SJSA1 (cell line): ENCODE measurements at places on chromosomes 16 and 17. TPM values are rescaled to one million over a fixed set of nuclear protein-coding genes. Genes with fewer than 3 reads are reported as not detected.

DNA sequence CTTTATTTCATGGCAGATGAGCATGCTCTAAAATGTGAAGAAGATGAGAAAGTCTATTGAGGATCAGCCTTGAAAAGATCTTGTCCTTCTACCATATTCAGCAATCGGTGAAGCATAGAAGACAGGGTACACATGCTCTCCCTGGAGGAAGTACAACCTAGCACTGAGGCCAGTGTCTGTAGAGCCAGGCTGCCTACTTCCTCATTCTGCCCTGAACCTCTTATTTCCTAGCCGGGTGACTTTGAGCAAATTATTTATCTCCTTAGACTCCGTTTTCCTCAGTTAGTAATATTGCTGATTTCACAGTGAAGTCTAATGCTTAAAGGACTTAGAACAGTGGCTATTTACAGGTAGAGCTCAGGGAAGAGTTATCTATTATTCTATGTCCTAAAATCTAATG lies 58.4 kb downstream of the TMEM100 start:
- no peak overlapping the region for H3K4me3 ChIP-seq
- DNase-seq: no peak

- no peak overlapping the region for H3K4me3 ChIP-seq
- H3K27ac ChIP-seq: no peak overlapping the region
- peaks cover 8% of the 10 kb centered on the region for H3K4me1 ChIP-seq
- peaks cover 43% of the 10 kb centered on the region for H3K36me3 ChIP-seq
These were observed 4.4 kb upstream of the FBF1 start for GRCh38 chr17:75945211-75945610.

DNA sequence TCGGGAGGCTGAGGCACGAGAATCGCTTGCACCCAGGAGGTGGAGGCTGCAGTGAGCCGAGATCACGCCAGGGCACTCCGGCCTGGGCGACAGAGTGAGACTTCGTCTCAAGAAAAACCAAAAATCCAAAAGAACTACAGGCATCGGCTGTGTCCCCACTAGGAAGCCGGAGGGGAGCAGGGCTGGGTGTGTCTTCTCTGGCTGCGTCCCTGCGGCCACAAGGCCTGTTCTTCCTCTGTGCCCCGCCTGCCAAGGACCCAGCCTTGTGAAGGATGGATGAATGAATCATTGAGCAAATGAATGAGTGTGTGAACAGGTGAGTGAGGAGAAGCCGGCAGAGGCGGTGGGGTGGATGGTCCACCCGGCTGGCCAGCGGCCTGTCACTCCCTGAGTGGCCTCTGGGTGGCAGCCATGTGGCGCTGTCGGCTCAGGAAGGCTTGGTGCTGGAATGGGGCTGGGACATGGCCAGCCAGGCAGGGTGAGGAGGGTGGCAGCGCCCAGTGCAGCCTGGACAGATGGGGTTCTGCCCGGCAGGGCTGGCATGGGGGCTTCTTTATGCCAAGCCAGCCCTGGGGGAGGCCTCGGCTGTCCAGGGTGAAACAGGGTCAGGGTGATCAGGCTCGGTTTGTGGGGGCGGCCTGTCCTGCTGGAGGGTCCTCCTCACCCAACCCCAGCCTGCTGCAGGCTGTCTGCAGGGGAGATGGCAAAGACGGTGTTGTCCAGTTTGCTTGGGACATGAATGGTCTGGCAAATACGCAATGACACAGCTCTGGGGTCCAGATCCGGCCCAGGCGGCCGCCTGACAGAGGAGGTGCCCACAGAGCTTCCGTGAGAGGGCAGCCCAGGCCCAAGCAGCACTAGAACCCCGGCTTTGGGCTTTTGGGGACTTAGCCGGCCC lies 21.7 kb downstream of the SLC25A10 start:
- no peak overlapping the region for H3K4me3 ChIP-seq
- H3K27ac ChIP-seq: no peak overlapping the region
- no peaks in the 10 kb centered on the region for H3K36me3 ChIP-seq
- peaks cover 15% of the 10 kb centered on the region for H3K27me3 ChIP-seq
- peaks cover 17% of the 10 kb centered on the region; the same call in 1 of the 2 replicates for H3K4me1 ChIP-seq

- H3K36me3 ChIP-seq: no peaks in the 10 kb centered on the region
- no peaks in the 10 kb centered on the region for H3K27me3 ChIP-seq
- no peak overlapping the region for H3K27ac ChIP-seq
- DNase-seq: peak; percentile 68
- peaks cover 44% of the 10 kb centered on the region for H3K4me1 ChIP-seq
These were observed 168.3 kb downstream of the SEC14L1 start for GRCh38 chr17:77308861-77309726.

GRCh38 chr16:80023865-80024264 lies 423.3 kb upstream of the MAF start:
- no peaks in the 10 kb centered on the region for H3K27me3 ChIP-seq
- no peaks in the 10 kb centered on the region for H3K36me3 ChIP-seq
- peaks cover 34% of the 10 kb centered on the region for H3K4me1 ChIP-seq
- H3K27ac ChIP-seq: peak overlapping the region; percentile 33
- DNase-seq: peak; percentile 53

GRCh38 chr17:78407387-78408000 lies 29.0 kb downstream of the PGS1 start:
- peaks cover 90% of the 10 kb centered on the region for H3K36me3 ChIP-seq
- no peaks in the 10 kb centered on the region for H3K27me3 ChIP-seq
- DNase-seq: no peak
- H3K4me3 ChIP-seq: no peak overlapping the region
- H3K27ac ChIP-seq: no peak overlapping the region

DNA sequence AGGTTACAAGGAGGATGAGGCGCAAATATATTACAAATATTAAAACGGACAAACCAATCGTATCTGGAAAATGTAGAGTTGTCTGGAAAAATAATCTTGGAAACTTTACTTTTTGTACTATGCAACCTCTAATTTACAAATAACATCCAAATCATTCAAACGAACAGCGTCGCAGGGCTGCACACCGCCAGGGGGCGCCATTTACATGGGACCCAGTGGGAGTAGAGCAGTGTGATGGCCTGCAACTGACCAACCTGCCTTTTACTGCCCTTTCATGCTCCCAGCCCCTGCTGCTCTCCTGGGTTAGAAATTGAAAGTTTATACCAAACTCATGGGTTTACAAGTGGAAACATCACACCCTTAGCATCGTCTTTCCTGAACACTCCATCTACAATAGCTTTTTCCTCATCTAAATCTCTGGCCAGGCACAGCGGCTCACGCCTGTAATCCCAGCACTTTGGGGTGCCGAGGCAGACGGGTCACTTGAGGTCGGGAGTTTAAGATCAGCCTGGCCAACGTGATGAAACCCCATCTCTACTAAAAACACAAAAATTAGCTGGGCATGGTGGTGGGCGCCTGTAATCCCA lies 10.0 kb downstream of the PITPNC1 start:
- no peaks in the 10 kb centered on the region for H3K36me3 ChIP-seq
- no peaks in the 10 kb centered on the region for H3K27me3 ChIP-seq
- H3K4me3 ChIP-seq: no peak overlapping the region
- no peak overlapping the region for H3K27ac ChIP-seq
- peaks cover 18% of the 10 kb centered on the region for H3K4me1 ChIP-seq

GRCh38 chr17:32009262-32009542 lies 2.0 kb downstream of the LRRC37B start:
- H3K27me3 ChIP-seq: no peaks in the 10 kb centered on the region
- DNase-seq: no peak
- peaks cover 5% of the 10 kb centered on the region for H3K36me3 ChIP-seq

Gene PEX12
- total RNA-seq: 4.8 and 5.8 TPM in 2 replicates

Gene CASKIN1
- total RNA-seq: not detected in 2 replicates

Gene PRSS53
- 1.9 and 2.6 TPM in 2 replicates for total RNA-seq

Gene ZKSCAN2
- total RNA-seq: 4.1 and 4.3 TPM in 2 replicates

Gene CCL22
- not detected in 2 replicates for total RNA-seq
